ENCODE measurements at places on chromosomes 2 and 18. TPM values are rescaled to one million over a fixed set of nuclear protein-coding genes. Genes with fewer than 3 reads are reported as not detected.
A peak's percentile ranks its signal among the peaks of the same experiment; 100 is the strongest.

Gene KCNF1
- 3.2 TPM for total RNA-seq

Gene UGT1A3
- not detected for total RNA-seq

Gene UCN
- 1.5 TPM for total RNA-seq

Gene MC4R
- total RNA-seq = not detected

Gene AGXT
- not detected for total RNA-seq

Gene SFTPB
- not detected for total RNA-seq

Gene EPAS1
- total RNA-seq = 1.4 TPM

Gene NEU2
- not detected for total RNA-seq

- no peaks in the 10 kb centered on the region for H3K27me3 ChIP-seq
- H3K36me3 ChIP-seq = no peaks in the 10 kb centered on the region
- H3K4me1 ChIP-seq = no peaks in the 10 kb centered on the region
- no peak overlapping the region for H3K27ac ChIP-seq
- H3K4me3 ChIP-seq = no peak overlapping the region
These were observed 3.3 kb upstream of the CNDP1 start for GRCh38 chr18:74531043-74531442.

DNA sequence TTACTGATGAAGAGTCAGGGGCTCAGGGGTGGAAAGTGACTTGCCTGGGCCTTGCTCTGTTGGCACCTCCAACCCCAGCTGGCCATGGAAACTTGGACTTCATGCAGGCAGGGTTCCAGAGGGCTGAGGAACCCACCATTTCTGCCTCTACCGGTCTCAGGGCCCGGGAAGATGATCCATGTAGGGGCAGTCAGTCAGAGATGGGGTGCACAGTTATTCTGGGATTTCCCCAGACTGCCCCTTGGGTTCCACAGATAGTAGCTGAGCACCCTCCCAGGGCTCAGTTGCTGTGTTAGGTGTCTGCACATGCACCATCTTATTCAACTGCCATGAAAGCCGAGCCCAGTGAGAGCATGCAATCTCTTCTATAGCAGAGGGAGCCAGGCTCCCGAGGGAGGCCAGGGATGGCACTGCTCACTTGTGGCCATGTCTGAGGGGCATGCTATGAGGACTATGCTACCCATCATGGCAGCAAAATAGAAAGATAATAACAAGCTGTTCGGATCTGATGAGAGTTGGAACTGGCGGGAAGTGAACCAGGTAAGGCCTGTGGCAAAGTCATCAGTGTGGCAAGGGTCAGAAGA is 37.3 kb downstream of the RHOB start:
- no peak overlapping the region for H3K27ac ChIP-seq
- no peaks in the 10 kb centered on the region for H3K36me3 ChIP-seq
- H3K4me3 ChIP-seq = no peak overlapping the region
- H3K27me3 ChIP-seq = no peaks in the 10 kb centered on the region
- no peak for DNase-seq
- peaks cover 2% of the 10 kb centered on the region for H3K4me1 ChIP-seq

DNA sequence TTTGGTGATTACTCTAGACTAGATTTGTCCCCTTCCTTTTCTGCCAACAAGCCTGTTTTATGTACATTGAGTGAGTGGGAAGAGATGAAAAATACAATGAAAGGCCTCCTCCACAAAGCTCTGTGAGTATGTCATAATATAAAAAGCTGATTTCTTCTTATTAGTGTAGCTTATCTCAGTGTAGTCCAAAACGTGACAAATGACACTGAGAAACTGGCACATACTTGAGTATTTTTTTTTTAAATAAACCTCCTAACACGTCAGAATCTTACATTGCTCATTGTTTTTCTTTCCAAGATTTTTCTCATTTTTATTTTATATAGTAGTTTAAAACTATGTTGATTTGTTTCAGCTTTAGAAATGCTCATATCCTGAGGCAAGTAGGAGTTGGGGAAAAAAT is 17.9 kb upstream of the FIGN start:
- H3K27me3 ChIP-seq = no peaks in the 10 kb centered on the region
- no peaks in the 10 kb centered on the region for H3K4me1 ChIP-seq
- DNase-seq = no peak
- H3K36me3 ChIP-seq = no peaks in the 10 kb centered on the region

DNA sequence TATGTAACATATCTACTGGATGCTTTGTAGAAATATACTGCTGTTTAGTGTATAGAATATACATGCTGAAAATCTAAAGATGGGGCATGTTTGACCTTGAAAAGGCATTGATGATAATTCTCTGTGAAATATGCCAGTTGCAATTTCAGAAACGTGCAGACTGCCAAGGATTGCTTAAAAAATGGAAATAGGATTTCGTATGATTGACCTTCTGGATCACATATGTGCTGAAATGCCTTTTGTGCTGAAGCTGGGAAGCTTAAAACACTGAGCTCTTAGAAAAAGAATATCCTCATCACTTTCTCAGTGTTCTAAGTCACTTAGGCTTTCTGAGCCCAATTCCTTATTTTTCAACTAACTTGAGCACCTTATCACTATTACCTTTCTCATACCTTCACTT is 14.3 kb downstream of the NYAP2 start:
- no peaks in the 10 kb centered on the region for H3K36me3 ChIP-seq
- no peak overlapping the region for H3K4me3 ChIP-seq
- H3K4me1 ChIP-seq = peaks cover 6% of the 10 kb centered on the region

GRCh38 chr18:10379522-10379921 is 74.9 kb upstream of the APCDD1 start:
- peaks cover 9% of the 10 kb centered on the region for H3K4me1 ChIP-seq
- H3K36me3 ChIP-seq = no peaks in the 10 kb centered on the region
- no peak overlapping the region for H3K4me3 ChIP-seq
- no peak for DNase-seq
- no peak overlapping the region for H3K27ac ChIP-seq
- no peaks in the 10 kb centered on the region for H3K27me3 ChIP-seq

- peak overlapping the region; percentile 79 for H3K4me3 ChIP-seq
- H3K4me1 ChIP-seq = no peaks in the 10 kb centered on the region
- H3K27me3 ChIP-seq = peaks cover 9% of the 10 kb centered on the region
- no peaks in the 10 kb centered on the region for H3K36me3 ChIP-seq
- H3K27ac ChIP-seq = no peak overlapping the region
These were observed 1.6 kb downstream of the ZNF516 start for GRCh38 chr18:76493213-76494161.

GRCh38 chr2:100070078-100070477 is 72.3 kb downstream of the AFF3 start:
- no peak overlapping the region for H3K4me3 ChIP-seq
- no peak overlapping the region for H3K27ac ChIP-seq
- no peaks in the 10 kb centered on the region for H3K36me3 ChIP-seq
- no peak for DNase-seq

DNA sequence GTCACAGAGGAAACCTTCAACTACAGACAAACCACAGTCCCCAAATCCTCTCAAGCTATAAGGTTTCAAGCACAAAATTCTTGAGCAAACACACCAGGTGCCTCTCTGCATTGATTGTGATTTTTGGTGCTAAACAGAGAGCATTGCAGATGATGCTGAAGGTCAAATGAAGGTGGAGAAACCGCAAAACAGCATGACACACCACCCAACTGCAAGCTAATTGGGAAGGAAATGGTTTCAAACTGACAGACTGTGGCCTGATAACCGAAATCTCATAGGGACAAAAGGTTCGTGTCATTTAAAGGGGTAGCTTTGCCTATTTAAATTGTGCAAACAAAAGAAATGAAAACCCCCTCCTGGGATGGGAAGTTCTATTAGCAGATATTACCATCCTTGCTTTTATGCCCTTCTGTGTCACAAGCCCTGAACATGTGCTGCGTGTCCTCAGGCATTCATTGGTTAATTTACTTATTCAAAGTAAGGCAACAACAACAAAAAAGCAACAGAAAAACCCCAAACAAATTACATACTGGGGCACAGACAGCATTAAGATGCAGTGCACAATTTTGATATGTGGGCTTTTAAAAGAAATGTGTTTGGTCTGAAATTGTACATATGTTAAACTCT is 154.9 kb downstream of the AQP4 start:
- no peak overlapping the region for H3K4me3 ChIP-seq
- H3K4me1 ChIP-seq = peaks cover 5% of the 10 kb centered on the region
- H3K36me3 ChIP-seq = no peaks in the 10 kb centered on the region
- no peaks in the 10 kb centered on the region for H3K27me3 ChIP-seq

DNA sequence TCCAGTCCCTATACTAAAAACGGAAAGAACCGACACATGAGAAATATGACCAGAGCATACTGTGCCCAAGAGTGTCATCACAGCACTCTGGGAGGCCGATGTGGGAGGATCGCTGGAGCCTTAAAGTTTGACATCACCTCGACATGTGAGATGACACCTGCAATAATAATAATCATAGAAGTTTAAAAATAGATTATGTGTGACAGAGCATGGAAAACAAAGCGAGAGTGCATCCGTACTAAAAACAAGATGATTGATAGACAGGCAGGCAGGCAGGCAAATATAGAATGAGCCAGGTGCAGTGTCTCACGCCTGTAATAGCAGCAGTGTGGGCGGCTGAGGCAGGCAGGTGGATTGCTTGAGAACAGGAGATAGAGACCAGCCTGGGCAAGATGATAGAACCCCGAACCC is 114.8 kb upstream of the ANKRD30BL start:
- peaks cover 22% of the 10 kb centered on the region for H3K36me3 ChIP-seq
- no peak overlapping the region for H3K4me3 ChIP-seq
- no peaks in the 10 kb centered on the region for H3K27me3 ChIP-seq
- H3K4me1 ChIP-seq = no peaks in the 10 kb centered on the region

- no peak overlapping the region for H3K4me3 ChIP-seq
- no peaks in the 10 kb centered on the region for H3K4me1 ChIP-seq
- DNase-seq = no peak
- no peaks in the 10 kb centered on the region for H3K27me3 ChIP-seq
These were observed 72.6 kb downstream of the UGP2 start for GRCh38 chr2:63914311-63914710.
